ENCODE measurements at places on chromosomes 2 and 18.

DNA sequence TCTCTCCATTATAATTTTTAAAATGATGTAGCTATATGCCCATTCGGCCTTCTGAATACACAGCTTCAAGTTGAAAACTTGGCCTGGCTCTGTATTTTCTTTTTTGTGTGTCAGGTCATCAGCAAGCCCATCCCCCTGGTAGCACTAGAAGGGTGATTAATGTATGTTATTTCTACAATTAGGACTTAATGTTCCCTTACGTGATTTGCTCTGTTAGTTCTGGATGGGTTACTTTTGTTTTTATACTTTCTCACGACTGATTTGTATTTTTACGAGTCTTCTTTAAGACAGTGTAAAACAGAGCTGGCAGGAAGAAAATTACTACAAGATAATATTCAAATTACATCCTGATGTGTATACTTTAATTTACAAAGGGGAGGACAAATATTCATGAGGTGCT is 88.4 kb upstream of the RGPD4 start:
- no peak for DNase-seq

DNA sequence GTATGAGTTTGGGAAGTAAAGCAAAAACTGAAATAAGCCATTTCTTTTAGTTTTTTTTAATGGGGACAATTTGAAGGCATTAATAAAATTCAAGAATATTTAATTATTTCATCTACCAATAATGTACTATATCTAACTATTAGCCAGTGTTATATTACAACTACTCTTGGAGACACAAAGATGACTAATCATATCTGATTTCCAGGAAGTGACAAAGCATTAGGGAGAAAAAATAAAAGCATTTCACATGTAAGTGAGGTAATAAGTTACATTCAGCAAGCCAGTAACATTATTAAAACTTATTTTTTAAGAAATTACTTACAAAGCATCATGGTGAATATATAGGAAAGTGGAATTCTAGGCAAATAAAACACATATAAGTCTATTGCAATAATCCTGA is 781.3 kb upstream of the NRXN1 start:
- no peak for DNase-seq

DNA sequence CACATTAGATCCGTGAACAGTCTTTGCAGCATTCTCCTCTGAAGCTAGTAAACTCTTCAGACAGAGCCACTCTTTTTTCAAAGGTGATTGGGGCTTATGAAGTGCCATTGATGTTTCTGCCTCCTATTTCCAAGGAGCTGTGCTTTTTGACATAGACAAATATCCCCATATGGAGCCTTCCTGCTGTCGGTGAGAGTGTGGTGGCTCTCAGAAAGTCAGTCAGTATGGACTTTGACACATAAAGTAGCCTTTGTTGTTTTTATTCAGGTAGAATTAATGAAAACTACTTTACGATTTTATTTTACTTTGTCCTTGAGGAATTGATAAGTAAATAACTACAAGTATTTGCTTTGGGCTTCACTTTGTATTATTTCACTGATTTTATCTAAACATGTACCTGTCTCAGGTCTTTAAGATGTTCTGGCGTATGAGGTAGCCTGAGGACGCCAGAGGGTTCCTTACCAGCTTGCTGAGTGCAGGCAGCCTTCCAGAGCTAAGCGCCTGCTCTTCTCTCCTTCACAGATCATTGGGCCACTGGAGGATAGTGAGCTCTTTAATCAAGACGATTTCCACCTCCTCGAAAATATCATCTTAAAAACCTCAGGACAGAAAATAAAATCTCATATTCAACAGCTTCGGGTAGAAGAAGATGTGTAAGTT is 69.7 kb downstream of the UGGT1 start:
- no peak for DNase-seq

GRCh38 chr2:177391822-177392372 is 676 bp upstream of the AGPS start:
- no peak for DNase-seq

DNA sequence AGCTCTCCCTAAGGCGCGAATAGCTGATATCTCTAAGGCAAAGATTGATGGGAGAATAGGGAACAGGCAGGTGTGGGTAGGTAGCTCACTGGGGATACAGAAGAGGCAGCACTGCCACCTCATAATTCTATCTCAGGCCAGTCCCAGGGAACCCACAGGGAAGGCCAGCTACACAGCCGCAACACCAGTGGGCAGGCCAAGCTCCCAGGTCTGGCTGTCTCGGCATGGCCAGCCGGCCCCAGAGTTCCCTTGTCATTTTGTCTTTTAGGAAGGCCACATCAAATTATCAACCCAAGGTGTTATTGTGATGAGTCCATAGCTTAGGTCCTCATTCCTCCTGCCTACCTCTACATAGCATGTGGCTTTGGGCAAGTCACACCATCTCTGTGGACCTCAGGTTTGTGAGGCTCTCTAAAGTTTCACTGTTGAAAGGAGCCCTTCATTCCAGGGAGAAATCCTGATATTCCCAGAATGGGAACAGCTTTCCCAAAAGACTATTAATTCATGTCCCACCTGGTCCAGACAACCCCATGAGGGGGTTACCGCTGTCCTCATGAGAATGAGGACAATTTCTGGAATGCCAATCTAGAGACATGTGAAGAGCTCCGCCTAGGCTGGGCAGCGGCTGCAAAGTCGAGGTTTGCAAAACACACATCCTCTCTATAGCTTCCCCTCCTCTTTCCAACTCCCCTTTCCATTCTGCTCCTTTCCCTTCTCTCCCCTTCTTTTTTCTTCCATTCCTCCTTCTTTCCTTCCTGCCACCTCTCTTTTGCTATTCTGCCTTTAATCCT is 287.1 kb upstream of the ID2 start:
- DNase-seq: no peak

- no peak for DNase-seq
These were observed 28.8 kb downstream of the RAB1A start for GRCh38 chr2:65101071-65101470.

- DNase-seq: no peak
These were observed 261.4 kb downstream of the CYP26B1 start for GRCh38 chr2:71886241-71886640.

GRCh38 chr2:55550368-55551102 is 31.0 kb downstream of the CFAP36 start:
- no peak for DNase-seq

DNA sequence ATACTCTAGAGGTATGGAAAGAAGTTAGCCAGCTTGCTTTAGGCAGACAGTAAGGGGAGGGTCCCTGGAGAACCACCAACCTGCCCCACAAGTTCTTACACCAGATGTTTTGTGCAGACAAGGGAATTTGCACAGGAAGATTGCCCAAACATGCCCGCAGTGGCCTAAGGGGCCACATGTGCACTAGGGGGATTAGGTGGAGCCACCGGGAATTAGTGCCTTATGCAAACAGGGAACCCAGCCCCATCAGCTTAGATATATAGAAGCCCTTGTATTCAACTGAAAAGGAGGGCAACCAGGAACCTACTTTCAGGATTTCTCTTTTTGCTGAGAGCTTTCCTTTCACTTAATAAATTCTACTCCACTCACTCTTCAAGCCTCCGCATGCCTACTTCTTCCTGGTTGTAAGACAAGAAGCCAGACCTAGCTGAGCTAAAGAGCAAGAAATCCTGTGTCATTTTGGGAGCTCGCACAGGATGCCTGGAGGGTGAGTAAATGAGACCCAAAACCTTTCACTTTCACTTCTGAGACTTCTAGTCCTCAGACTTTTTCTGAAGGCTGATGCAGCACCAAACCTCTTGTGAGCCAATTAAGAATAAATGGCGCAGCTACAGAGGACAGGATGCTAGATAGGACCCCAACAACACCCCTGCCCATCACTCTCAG is 146.3 kb downstream of the GCA start:
- no peak for DNase-seq

GRCh38 chr2:128155970-128156369 is 65.0 kb downstream of the UGGT1 start:
- DNase-seq: no peak

GRCh38 chr18:53797998-53798495 is 426.4 kb downstream of the MBD2 start:
- no peak for DNase-seq

DNA sequence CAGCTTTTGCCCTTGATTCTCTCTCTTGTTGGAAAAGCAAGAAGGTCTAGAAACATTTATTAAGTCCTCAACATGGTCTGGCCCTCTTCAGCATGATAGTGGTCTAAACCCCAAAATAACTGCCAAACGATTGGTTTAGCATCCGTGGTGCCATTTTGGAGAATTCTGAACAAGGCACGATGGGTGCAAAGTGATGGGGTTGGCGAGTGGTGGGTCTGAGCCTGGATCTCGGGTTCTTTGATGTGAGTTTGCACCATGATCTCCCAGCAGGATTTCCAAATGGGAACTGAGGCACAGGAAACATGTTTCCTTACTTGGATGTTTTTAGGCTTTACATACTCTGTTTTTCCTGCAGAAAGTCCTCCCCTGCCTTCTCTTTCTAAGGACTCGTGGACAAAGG is 240.3 kb downstream of the MYCN start:
- no peak for DNase-seq

DNA sequence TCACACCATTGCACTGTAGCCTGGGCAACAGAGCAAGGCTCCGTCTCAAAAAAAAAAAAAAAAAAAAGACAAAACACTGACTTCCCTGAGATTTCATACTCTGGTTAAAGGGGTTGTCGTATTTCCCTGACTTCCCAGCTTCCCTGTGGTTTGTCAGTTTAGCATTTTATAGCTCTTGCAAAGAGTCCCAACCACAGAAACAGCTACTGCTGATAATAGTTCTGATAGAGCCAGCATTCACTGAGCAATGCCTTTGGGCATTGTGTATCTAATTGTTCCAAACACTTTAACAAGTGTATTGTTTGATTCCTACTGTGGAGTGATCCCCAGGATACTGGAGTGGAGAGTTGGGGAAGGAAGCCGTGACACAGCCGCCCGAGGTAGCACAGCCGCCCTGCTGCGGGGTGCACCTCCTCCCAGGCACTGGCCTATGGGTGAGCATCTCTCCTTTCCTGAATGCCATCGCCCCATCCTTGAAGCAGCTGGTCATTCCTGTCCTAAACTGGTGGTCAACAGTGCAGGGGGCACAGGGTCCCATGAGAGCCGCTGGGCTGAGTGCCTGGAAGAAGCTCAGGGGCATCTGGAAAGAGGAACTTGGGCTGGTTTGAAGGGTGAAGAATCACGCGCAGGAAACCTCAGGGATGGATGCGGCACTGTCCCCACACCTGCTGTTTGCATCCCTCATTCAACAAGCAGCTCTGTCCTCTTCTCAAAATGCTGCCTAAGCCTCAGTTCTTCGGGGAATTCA is 81.0 kb upstream of the TMEM18 start:
- no peak for DNase-seq

DNA sequence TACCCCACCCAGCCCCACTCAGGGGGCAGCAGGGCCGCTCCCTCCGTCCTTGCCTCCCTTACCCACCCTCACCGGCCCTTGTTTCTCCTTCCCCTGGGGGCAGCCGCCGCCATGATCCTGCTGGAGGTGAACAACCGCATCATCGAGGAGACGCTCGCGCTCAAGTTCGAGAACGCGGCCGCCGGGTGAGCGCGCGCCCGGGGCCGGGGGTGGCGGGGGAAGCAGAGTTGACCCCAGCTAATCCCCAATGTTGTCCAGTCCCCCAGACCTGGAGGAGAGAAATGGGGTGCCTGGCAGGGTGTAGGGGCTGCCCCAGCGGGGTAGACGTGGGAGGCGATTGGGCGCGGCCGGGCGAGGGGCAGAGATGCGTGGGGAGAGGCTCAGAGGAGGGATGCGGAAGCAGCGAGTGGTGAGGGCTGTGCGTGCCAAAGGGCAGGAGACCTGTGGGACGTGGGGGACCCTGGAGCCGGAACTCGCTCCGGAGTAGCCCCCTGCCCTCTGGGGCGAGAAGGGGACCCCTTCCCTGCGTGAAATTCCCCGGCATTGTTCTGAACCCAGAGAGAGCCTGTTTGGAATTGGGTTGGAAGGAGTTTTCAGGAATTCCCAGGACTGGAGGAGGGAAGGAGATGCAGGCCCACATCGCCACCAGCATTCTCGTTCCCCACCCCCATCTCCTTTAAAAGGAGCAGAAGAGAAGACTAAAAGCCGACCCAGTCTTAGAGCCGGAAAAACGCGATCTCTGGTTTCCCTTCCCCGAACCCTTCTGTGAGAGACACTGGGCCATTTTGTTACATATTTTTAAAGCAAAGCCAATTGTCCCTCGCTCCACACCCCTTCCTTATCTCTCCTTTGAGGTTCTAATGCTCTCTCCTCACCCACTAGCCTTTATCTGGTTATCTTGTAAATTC is 625 bp downstream of the ARPC2 start:
- no peak for DNase-seq

DNA sequence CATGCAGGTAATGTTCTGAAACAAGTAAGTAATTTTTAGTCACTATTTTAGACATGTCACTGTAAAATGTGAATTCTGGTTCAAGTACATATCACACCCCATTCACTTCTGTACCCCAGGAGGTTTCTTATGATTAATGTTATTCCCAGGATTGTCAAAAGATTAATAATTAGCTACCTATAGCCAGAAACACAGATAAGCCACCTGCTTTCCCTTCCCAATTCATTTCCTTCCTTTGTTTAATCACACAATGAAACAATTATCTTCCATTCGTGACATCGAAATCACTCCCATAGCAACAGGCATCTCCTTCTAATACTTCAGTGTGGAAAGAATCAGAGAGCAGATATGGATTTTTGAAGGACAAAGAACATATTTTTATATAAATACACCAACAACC is 1650.3 kb upstream of the CELF4 start:
- no peak for DNase-seq

DNA sequence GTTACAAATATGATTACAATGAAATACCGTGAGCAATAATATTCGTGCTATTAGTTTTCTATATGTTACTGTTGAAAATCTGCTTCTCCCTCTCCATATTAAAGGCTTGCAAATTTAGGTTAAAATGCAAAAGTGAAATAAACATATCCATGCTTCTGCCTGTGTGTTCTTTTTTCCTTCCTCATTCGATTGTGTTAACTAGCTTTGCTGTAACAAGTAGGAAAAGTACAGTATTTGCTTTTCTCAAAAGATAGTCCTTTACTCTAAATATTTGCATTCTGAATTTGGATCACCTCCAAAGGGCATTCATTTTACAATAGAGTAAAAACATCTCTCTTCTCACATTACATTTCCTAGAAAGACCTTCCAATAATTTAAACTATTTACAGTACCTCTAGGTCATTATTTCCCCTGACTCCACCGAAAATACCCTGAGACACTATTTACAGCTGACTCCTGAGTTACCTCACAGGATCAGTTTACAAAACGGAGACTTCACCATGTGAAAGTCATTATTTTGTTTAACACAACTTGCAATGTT is 835.0 kb upstream of the FANCL start:
- no peak for DNase-seq

- no peak for DNase-seq
These were observed 606.4 kb upstream of the ZNF804A start for GRCh38 chr2:183991968-183992367.

- no peak for DNase-seq
These were observed 223.8 kb downstream of the FBXO15 start for GRCh38 chr18:73923866-73924265.

- no peak for DNase-seq
These were observed 57.5 kb downstream of the KIF5C start for GRCh38 chr2:148932536-148932935.

DNA sequence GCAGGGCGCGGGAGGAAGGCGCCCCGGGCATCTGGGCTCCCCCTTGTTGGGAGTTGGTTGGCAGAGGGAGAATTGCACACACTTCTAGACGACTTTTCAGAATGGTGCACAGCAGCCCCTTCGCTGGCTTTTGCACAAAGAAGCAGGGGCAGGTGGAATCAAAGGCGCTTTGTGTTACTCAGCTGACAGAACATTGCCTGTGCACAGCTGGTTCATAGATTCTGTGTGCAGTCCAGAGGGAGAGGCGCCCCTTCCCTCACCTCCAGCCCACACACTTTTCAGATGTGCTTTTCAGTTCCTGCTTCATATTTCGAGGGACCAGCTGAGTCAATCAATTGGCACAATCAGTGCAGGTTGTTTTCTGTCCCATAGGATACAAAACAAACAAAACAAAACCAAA is 348.4 kb upstream of the RAB12 start:
- no peak for DNase-seq
